ENCODE measurements at places on chromosomes 4 and X.
A peak's percentile ranks its signal among the peaks of the same experiment; 100 is the strongest.

- DNase-seq = peak; percentile 19
These were observed 1.3 kb downstream of the CHST7 start for GRCh38 chrX:46574774-46575381.

DNA sequence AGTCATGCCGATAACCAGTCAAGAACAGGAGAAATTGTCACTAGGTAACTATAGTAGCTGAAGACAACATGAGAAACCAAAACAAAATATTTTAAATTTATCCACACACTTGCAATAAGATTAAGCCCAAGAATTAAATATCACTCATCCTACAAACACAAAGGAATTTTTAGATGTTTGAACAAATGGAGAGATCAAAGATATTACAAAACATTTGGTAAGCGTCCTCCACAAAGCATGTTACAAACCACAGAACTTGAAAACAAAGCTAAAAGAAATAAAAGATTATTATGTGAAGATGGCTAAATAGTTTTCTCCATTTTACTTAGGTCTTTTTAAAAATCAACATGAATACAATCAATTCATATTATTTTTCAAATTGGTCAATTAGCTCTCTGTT, 631.9 kb upstream of the INTU start:
- DNase-seq = no peak

DNA sequence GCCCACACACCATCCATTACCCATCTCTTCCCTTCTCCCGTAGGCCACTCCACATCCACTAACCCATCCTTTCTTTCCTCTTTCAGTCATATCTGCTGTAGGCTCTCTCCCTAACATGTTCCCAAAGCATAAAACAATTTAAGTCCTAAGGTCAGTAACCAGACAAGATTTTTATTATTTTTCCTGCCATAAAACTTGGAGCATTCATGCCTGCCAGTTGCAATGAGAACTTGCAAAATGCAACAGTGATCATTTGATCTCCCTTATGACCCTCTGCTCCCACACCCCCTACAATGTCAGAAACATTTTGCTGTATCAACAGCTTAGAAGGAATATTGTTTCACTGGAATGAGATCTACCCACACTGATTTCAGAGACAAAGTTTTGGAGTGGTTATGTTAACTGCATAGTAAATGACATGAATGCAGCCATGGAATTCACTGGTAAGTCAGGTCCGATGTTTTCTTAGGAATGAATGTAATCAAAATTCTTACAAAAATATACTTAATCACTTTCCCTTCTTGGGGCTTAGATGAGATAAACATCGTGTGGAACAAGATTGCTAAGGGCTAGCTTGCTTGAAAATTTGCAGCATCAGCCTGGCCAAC, 5.7 kb downstream of the NIPAL1 start:
- DNase-seq = no peak

- DNase-seq = no peak
These were observed 480.1 kb downstream of the SPRY1 start for GRCh38 chr4:123876671-123877101.

DNA sequence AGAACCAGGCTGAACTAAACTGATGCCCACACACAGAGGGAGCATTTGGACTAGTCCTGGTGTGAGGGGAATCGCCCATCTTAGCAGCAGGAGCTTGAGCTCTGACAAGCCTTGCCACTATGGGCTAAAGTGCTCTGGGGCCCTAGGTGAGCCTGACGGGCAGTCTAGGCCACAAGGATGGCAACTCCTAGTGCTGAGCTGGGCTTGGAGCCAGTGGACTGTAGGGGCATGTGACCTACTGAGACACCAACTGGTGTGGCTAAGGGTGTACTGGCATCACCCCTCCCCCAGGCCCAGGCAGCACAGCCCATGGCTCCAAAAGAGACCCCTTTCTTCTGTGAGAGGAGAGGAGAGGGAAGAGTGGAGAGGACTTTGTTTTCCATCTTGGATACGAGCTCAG, 14.5 kb downstream of the CENPU start:
- DNase-seq = no peak

- DNase-seq = no peak
These were observed 514.4 kb downstream of the RPA4 start for GRCh38 chrX:97398030-97398551.

DNA sequence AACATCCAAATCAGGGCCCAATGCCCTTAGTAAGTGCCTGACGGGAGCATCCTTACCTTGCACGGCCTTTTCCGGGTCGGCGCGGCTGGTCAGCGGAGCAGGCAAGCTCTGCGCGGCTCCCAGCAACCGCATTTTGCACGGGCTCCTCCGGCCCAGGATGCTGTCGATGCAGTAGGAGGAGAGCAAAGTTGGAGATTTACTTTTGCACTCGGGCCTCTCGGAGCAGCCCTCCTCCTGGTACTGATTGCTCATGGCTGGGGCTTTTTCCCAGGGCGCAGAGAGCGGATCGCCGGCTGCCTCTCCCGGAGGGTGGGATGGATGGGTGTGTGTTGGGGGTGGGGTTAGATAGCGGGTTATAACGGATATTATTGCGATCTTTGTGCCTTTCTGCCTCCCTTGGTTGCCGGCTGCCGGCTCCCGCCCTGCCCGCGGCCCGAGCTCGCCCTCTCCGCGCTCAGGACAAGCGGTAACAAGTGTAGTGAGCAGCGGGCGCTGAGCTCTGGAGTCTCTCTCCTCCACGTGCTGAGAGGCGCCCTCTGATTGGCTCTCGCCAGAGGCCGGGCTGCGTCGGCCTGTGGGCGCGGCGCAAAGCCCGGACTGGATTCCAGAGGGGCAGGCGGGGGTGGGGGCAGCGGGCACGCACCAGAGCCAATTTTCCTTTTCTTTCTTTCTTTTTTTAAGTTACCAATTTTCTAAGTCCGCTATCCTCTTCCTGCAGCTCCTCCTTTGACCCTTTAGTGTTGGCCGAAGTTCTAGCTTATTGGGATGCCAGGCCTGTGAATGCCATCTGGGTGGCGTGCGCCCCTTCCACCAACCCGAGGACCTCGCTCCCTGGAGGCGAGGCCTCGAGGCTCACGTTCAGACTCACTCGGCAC, at the start of gene ARX:
Gene ARX, minus strand, starts transcription at position 480 of the 875 bp plus-strand sequence. Its CDS starts 228 bp downstream, at position 252.
- DNase-seq = no peak

- no peak for DNase-seq
These were observed 31.5 kb downstream of the GPR174 start for GRCh38 chrX:79176028-79176427.

DNA sequence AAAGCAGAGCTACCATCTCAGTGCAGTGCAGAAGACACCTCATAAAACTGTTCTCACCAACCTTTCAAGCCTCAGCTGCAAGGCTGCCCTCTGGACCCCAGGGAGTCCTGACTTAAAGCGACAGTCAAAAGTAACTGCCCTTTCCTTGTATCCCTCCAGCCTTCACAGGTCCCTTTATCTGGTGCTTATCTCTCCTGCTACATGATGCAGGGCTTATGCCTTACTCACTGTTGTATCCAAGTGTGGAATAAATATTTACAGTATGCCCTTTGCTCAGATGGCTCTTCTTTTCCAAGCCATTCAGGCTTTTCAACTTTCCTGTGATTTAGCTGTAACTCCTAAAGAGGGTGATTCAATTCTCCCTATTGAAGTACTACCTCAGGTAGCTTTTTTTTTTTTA, 92.6 kb downstream of the KDR start:
- no peak for DNase-seq
